ENCODE measurements at places on chromosomes 5 and 9.
A peak's percentile ranks its signal among the peaks of the same experiment; 100 is the strongest.

- DNase-seq, result no peak
These were observed 219.9 kb upstream of the TMEM161B start for GRCh38 chr5:88488561-88488960.

DNA sequence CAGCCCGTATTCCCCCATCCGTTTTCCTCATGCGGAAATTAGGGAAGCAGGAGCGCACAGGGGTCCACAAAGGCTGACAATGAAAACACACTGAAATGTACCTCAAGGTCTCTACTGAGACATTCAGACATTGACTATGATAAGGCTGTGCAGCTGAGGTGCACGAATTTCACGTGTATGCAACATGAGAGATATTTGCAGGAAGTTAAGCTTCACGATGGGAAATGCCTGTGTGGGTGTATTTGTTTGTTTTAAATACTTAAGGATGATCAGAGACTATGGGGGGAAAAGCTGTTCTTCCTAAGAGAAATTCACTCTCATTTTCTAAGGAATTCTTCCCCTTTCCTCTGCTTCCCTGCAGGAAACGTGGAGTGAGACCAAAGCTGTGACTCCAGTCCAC is 2.6 kb upstream of the SPATA31E1 start:
- no peak for DNase-seq

DNA sequence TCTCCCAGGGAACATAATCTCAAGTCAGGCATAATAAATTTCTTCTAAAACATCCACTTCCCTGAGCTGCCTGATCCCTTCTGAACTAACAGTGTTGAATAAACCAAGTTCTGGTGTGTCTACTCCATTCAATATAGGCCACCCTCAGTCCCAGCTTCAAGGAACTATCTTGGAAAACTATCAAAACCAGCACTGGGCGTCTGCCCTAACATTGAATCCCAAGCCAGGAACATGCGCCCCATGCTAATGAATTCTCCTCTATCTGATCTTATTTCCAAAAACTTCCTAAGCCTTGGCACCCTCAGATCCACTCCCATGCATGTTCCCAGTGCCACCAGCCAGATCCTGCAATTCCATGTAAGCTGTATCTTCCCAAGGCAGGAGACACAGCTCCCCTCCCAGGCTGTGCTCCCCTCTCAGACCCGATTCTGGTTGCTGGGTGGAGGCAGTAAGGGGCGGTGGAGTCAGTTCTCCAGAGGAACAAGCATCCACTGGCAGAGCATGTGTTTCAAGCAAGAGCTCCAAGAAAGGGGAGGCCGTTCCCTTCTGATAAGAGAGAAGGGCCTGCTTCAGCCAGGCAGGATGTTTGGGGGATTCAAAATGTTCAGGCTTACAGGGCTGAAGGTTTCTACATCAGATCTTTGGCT is 13.1 kb upstream of the FOXI1 start:
- no peak for DNase-seq

DNA sequence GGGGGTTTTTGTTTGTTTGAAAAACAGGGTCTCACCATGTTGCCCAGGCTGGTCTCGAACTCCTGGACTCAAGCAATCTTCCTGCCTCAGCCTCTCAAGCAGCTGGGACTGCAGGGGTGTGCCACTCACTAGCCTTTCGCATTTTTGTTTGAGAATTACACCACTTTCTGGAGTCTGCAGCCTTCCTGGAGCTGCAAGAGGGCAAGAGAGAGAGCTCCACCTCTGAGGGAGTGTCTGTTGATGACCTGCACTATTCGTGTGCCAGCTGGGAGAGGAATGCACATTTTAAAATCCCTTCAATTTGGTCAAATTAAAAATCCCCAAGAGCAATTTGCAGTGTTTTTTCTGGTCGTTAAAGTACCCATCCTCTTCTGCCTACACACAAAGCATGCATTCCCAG is 5.0 kb upstream of the CKMT2 start:
- no peak for DNase-seq

- DNase-seq, result no peak
These were observed 136.3 kb downstream of the FOXD1 start for GRCh38 chr5:73312146-73312871.

GRCh38 chr5:135565725-135566421 is 12.9 kb downstream of the CXCL14 start:
- no peak for DNase-seq

DNA sequence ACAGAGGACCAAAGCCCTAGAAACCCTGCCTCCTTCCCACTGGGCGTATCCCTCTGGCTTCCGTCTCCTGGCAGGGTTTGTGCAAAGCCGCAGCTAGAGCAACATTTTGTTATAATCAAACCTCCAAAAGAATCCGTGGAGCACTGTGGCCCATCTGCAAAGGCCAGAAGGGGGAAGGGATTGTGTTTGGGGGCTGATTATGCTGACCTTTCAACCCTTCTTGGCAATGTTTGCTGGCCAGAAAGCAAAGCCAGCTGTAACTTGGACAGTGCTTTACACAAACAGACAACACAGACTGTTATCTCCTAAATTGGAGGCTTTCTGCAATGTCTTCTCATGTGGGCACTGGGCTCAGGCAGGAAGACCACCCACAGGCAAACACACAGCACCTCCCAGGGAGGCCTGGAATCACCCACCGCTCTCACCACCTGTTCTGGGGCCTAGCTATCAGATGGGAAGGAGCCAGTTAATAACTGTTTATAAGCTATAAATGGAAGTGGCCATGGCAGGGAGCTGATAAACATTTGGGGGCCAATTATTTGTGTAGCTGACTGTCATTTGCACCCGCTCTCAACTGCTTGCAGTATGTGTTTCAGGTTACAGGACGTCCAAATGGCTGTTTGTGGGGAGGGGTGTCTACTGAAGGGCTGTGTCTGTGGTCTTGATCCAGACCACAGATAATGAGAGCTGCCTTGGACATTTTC is 121.6 kb upstream of the ERCC6L2 start:
- no peak for DNase-seq

DNA sequence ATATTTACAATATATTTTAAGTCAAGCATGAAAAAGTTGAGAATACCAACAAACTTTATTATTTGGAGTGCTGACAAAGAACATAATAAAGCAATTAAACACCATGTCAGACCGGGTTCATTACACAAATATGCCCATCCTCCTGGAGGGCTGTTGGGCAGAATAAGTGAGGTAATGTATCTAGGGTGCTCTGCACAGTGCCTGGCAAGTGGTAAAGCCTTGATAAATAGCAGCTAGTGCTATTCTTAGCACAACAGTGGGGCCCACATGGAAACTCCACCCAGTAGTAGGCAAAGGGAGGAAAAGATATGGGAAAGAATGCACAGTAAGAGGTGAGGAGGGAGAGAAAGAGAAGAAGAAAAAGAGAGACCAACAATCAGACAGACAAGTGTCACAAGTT is 97.7 kb downstream of the SLC1A3 start:
- peak; percentile 77 for DNase-seq

GRCh38 chr5:134569758-134570364 is 44.4 kb downstream of the JADE2 start:
- DNase-seq, result no peak

GRCh38 chr5:153797484-153797883 is 241.2 kb downstream of the FAM114A2 start:
- DNase-seq, result no peak

- DNase-seq, result no peak
These were observed 25.8 kb downstream of the LPCAT1 start for GRCh38 chr5:1497795-1498622.

- no peak for DNase-seq
These were observed 40.1 kb downstream of the FREM1 start for GRCh38 chr9:14870090-14870489.

GRCh38 chr9:102985162-102985895 is 9.8 kb upstream of the CYLC2 start:
- DNase-seq, result no peak

GRCh38 chr5:38827525-38827924 is 18.3 kb upstream of the OSMR start:
- DNase-seq, result no peak

GRCh38 chr5:158937381-158937952 is 162.2 kb downstream of the EBF1 start:
- no peak for DNase-seq

DNA sequence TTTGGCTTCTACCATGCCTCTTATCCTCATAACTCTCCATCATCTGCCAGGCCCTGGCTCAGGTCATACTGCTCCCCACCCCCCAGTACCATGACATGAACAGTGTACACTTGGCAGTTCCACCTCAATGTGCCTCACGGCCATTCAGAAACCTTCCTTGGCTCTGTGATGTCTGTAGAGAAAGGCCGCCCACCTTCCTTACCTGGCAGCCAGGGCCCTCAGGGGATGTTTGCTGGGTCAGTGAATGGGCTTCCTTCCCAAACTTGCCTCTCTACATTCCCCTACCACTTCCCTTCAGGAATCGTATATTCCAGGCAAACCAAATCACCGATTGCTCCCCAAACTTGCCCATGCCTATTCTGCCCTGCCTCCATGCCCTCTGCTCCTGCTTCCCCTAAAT is 101.1 kb downstream of the PSD2 start:
- no peak for DNase-seq

DNA sequence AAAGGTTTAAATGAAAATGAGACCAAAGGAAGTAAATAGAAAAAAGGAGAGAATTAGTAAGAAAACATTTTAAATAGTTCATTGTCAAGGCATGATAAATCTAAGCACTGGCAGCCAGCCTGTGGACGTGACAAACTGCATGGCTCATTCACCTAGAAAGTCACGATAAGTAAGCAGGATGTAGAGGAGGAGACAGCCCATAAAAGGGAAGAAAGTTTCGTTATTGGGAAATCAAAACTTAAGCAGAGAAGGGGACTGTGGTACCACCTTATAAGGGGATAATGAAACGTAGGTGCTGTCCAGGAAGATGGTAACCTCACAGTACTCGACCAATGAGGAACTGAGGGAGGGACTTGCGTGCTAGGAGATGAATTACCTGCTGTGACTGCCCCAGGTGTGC is 494.5 kb upstream of the GRAMD2B start:
- DNase-seq, result no peak

DNA sequence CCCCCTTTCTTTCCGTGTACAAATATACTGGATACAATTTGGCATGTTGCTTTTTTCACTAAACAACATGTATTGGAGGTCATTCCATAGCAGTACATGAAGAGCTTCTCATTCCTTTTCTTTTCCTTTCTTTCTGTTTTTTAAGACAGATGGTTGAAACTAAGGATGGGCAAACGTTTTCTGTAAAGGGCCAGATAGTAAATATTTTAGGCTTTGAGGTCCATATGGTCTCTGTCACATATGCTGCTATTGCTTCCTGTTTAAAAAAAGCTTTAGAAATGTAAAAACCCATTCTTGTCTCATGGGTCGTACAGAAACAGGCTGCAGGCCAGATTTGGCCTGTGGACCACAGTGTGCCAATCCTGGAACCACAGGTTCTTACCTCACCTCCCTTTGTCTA is 160.1 kb downstream of the ACER2 start:
- DNase-seq, result no peak

- no peak for DNase-seq
These were observed 42.9 kb downstream of the TRIP13 start for GRCh38 chr5:935510-936084.

DNA sequence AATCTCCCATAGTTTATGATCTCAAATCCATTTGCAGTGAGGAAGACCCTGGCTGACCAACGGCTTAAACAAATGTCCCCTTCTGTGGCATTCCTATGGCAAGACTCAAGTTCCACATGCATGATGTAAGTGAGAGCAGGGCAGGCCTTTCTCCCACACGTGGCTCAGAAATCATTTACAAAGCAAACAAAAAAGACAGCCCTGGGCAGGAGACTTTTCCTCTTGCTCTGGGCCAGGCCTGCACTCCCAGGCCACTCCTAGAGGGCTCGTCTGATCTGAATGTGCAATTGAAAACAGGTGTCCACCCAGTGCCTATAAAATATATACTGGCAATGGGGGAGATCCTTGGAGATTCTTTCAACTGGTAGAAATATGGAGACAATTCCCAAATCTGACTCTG is 123.1 kb downstream of the DMRT2 start:
- peak; percentile 11 for DNase-seq

DNA sequence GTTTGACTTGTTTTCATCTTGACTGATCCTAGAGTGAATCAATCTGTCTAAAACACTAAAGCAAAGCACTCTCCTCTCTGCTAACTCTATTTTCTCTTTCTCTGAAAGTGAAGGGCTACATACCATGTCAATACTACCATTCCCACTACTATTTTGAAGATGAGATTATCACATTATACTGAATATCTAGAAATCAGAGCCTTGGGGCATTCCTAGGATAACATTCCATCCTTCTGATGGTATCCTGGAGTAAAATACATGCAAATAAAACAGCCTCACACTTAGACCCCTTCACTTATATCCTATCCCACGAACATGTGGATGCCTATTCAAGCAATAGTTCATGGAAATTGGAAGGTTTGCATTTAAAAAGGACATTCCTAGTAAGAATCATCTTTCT is 309.3 kb upstream of the ACTBL2 start:
- no peak for DNase-seq

- DNase-seq, result no peak
These were observed 232.2 kb downstream of the NFIB start for GRCh38 chr9:14081745-14082144.

GRCh38 chr5:146765089-146765832 is 113.3 kb downstream of the PPP2R2B start:
- no peak for DNase-seq

DNA sequence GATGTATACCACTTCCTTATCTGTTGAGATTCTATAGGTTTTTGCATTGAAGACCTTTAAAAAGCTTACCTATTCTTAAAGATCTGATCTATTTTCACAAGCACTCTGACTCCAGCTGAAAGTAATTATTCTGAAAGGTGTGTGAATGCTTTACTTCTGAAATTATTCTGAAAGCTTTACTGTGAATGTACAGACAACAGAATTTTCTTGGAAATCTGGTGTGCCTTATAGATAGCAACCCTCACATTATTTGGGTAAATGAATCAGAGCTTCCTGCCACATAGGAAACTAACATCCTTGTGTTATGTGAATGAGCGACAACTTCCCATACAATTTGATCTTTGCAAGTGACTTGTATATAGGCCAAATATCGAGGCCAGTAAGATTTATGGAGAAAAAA is 6.5 kb downstream of the CDO1 start:
- no peak for DNase-seq

DNA sequence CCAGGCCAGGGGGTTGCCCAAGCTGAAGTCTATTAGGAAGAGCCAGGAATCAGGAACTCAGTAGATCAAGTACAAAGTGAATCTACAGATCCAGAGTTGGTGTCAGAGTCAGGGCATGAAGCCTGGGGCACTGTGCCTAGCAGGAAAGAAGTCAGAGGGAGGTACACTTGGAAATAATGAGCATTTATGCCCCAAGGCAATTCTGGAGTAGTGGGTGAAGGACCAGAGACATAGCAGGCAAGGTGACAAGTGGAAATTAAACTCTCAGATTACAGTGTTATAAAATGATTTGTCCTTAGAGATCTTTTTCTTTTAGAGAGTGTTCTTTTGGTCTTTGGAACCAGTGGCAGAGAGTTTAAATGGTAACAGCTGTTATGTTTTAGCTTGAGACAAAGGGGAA is 138.0 kb downstream of the ADAMTSL1 start:
- DNase-seq, result no peak
